ENCODE measurements at places on chromosomes 1 and 21.

- no peak for DNase-seq
Measured at GRCh38 chr1:11929849-11930248, 3.6 kb upstream of the KIAA2013 start.

DNA sequence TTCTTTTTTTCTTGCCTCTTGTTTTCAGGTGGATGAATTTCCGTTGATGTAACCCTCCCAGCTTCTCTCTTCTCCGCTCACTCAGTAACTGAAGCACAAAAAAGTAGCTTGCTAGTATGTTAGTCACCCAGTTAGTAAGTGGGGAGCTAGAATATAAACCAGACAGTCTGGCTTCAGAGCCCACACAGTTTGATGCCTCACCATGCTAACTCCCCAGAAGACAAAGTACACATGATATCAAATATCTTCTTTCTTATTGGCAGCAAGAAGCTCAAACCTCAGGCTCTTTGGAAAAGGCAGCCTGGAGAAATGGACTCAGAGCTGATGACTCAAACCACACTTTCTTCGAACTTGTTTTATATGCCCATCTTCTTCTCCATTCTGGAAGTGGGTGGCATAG, 187.5 kb upstream of the PLXNA2 start:
- DNase-seq, result no peak

- no peak for DNase-seq
Measured at GRCh38 chr1:82525378-82525777, 724.6 kb downstream of the ADGRL2 start.

DNA sequence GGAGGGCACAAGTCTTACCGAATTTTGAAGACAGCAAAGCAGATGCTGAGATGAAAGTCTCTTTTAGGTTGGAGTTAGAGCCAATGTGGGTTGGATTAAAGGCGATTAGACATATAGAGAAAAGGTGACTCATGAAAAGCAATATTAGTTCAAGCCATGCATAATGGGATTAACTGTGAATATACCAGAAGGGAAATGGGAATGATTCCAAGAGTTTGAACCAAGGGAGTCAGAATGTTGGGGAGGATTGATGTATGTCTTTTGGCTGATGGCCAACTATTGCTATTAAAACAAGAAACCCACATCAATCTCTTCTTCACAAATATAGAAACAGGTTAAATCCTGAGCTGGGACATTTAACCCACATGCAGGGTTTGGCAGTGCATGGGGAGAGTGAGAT, 1.2 kb downstream of the HMGCS2 start:
- DNase-seq, result no peak

DNA sequence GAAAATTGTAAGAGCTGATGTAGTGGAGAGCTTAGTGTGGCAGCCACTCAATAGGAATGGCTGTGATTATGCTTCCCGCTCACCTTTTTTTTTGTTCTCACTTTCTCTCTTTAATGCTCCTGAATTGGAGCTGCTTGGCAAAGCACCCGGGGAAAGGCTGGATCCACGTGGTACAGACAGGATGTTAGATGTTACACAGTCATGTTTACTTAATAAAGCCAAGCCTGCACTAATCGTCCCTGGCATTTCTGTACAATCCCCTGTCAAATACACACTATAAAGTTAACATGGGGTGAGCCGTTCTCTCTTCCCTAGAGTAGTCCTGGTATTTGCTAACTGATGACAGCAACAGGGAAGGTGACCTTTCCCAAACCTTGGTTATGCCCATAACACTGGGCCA, 187.8 kb downstream of the ZSCAN20 start:
- DNase-seq, result no peak

Data from activated CD4-positive, alpha-beta T cell treated with anti-CD3 and anti-CD28 coated beads, Interleukin-2, Interleukin-4, amounts not matched to agents 100 ng/mL and 50 ng/mL, durations not matched to agents 16 hours and 8 hours (primary cell).